ENCODE measurements at places on chromosomes 12 and 14.
A peak's percentile ranks its signal among the peaks of the same experiment; 100 is the strongest.

GRCh38 chr14:80381807-80382363, 170.6 kb upstream of the DIO2 start:
- no peak for DNase-seq

DNA sequence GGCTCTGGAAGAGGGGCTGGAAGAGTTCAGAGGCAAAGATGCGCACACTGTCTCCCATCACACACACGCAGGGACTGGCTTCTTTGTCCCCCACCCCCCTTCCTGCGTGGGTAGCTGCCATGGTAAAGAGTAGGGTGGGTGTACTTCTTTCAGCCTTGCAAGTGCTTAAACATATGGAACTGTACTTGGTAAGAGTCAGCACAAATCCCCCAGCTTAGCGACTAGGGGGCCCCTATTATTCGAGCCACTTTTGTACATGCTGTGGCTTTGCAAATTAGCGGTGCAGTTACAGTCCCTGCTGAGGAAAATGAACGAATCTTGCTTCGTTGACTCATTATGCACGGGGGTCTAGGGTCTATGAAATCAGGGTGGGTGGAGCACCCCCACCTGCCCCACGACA, 123.8 kb downstream of the AACS start:
- no peak for DNase-seq

DNA sequence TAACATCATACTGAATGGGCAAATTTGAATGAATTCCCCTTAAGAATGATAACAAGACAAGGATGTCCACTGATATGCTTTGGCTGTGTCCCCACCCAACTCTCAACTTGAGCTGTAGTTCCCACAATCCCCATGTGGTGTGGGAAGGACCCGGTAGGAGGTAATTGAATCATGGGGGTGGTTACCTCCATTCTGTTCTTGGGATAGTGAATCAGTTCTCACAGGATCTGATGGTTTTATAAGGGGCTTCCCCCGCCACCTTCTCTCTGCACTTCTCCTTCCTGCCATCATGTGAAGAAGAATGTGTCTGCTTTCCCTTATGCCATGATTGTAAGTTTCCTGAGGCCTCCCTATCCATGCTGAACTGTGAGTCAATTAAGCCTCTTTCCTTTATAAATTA, 29.3 kb downstream of the MED6 start:
- DNase-seq = no peak

DNA sequence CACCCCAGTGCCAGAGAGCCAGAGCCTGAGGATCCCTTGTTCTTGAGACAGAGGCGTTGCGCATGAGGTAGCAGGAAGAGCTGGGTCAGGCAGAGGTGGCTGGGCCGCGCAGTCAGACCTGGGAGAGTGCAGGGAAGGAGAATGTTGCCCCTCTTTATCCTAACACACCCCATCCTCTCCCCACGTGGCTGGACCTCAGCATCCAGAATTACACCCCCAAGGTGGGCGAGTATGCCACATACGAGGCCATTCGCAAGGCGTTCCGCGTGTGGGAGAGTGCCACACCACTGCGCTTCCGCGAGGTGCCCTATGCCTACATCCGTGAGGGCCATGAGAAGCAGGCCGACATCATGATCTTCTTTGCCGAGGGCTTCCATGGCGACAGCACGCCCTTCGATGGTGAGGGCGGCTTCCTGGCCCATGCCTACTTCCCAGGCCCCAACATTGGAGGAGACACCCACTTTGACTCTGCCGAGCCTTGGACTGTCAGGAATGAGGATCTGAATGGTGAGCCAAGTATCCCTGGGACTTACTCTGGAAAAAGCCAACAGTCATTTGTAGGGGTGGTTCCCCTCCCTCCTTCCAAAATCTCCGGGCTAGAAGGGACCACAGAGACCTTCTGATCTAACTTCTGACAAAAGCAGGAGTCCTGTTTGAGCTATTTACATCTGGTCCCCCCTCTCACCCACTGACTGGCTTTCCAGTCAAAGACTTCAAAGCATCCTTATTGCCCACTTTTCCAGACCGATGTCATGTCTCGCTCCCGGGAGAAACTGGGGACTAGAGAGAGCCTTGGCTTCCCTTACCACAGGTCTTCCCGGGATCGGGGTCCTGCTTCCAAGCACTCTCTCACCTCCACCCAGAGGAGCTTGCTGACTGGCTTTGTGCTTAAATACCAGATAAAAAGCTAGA, 6.1 kb downstream of the MMP14 start:
- no peak for DNase-seq

DNA sequence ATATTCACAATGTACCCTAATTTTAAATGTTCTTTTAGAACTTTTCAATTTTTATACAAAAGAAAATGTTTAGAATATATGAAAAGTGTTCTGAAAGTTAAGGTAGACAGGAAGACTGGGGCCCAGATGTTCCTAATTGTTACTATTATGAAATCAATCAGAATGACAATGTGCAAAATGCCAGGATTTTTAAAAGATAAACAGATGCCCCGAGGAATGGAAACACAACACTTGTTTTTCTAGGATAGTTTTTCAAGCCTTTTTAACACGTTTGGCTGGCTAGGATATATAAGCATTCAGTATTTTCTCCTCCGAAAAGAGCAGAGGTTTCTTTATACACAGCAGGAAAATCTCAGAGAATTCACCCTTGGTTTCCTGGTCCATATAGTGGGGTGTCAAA, 106.8 kb downstream of the ESR2 start:
- no peak for DNase-seq

GRCh38 chr14:105974902-105975301, 448.5 kb downstream of the TMEM121 start:
- no peak for DNase-seq

DNA sequence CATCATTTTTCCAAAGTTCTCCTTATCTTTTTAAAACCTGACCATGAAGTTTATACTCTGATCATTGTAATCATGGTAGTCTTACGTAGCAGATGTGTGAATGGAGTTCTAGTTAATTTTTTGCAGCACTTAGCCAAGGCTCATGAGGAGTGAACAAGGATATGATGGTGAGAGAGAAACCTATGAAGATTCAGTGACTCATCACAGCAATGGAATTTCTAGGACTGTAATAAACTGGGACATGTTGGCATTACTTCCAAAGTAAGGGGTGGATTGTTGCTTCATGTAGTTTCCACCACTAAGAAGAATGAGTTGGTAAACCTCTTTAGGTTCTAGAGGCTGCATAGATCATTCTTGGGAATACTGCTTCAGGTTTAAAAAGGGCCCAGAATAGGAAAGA, 102.7 kb downstream of the LRRIQ1 start:
- no peak for DNase-seq

- DNase-seq = no peak
These were observed 36.1 kb upstream of the ANKRD9 start for GRCh38 chr14:102545461-102546265.

GRCh38 chr12:92462049-92462448, 240.7 kb upstream of the PLEKHG7 start:
- DNase-seq = no peak

GRCh38 chr12:73106896-73107295, 834.7 kb downstream of the TRHDE start:
- DNase-seq = no peak

GRCh38 chr12:120067084-120067869, 49.3 kb downstream of the RAB35 start:
- DNase-seq = no peak

DNA sequence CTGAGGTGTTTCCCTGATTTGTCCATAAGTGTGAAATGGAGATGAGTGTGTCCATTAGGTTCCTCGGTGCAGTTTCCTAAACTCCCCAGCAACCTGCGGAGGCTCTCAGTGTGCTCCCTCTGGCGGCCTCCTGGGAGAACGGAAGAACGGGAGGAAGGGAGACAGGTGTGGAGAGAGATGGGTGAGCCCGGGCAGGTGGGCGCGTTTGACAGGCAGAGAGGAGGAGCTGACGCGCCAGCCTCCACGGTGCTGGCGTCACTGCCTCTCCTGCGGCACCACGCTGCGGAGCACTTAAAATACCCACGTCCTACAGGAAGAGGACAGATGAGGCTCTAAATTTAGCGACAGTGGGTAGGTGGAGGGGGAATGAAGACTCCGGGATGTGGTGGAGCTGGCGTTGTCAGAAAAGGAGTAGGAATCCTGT, 26.8 kb upstream of the PEX5 start:
- no peak for DNase-seq

- no peak for DNase-seq
These were observed 5.9 kb downstream of the PSEN1 start for GRCh38 chr14:73142216-73142615.

- DNase-seq = no peak
These were observed 96.6 kb downstream of the NKX2-1 start for GRCh38 chr14:36423430-36423829.

DNA sequence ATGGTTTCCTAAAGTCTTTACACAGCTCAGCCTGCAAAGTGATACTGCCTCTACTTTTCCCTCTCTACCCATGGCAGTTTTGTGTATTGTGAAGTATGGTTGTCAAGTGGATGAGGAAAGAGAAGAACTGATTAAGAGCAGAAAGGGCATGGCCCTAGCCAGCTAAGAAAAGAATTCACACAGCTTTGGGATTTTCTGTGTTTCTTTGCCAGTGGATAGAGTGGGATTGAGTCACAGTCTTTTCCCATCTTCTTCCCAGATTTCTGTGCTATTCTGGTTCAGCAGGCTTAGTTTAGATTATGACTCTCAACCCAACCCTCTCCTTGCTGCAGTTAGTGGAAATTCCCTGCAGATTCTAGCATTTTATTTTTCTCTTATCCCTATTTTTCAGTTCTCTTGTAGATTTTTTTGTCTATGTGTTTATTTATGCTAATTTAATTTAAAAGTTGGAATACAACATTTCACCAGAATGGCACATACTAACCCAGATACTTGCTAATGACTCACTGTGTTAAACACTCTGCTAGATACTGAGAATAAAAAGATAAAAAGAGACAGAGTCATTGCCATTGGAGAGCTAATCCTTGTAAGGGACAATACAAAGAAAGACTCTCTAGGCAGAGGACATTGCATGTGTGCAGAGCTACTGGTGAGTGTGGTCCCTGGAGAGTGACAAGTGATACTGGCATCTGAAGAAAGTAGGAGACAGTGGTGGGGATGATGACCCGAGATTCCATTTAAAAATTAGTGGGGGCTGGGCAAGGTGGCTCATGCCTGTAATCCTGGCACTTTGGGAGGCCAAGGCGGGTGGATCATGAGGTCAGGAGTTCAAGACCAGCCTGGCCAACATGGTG, 106.3 kb downstream of the ST8SIA1 start:
- peak; percentile 86 for DNase-seq

DNA sequence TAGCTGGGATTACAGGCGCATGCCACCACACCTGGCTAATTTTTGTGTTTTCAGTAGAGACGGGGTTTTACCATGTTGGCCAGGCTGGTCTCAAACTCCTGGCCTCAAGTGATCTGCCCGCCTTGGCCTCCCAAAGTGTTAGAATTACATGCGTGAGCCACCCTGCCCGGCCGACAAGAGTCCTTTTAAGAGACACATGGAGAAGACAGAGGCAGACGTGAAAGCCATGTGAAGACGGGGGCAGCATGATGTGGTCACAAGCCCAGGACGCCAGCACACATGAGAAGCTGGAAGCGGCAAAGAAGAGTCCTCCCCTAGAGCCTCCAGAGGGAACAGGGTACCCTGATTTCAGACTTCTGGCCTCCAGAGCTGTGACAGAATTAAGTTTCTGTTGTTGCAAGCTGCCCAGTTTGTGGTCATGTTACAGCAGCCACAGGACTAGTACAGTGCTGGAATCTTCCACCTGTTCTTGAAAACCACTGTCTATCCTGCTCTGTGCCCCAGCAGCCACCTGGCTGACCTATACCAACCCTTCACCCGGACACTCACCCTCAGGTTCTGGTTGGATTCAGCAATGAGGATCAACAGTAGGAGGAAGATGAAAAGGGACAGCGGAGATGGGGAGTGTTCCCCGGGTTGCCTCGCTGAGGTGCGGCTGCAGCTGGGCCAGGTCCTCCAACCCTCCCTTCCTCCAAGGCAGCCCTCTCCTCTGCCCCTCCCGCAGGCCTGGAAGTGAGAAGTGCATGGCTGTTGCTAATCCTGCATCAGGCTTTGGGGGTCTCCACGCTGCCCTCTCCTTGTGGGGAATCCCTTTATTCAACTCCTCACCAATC, 16.9 kb downstream of the VPS37B start:
- DNase-seq = no peak

GRCh38 chr12:45034861-45035265, 16.0 kb downstream of the DBX2 start:
- DNase-seq = no peak

DNA sequence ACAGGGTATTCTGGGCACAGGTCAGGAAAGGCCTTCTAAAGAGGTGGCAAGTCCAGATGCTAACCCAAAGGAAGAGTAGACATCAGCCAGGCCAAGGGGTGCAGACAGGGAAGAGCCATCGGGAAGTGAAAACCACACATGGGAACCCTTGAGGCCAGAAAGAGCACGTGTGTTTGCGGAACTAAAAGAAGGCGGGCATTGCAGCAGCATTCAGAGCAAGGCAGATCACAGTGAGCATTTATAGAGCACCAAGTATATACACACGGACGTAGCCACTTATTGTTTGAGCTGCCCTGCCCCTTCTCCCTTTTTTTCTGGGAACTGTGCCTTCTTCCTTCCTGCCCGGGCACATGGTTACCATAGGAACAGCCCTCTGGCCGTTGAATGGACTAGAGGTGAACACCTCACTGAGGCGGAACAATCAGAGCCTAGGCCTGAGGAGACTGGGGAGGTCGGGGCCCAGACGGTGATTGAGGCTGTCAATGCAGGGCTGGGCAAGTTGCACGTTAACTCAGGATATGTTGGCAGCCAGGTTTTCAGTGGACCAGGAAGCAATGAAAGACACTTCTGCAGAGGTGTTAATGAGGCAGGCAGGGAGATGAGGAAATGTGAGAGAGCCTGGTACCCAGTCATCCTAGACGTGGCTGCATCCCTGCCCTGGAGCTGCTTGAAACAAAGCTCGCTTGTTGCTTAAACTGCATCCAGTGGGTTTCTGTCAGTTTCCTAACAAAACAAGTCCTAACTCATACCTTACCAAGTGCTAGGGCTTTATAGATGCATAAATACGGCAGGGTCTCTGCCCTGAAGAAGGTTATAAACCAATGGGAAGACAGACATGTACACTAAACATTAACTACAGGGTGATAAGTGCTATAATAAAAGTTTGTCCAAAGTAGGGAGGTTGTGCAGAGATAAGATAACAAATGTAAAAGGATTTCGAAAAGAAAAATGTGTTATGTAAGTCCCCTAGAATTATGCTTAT, 34.2 kb downstream of the MOAP1 start:
- no peak for DNase-seq

GRCh38 chr12:101552277-101552676, 42.5 kb upstream of the MYBPC1 start:
- no peak for DNase-seq
